ENCODE measurements at places on chromosomes 12 and 14.

DNA sequence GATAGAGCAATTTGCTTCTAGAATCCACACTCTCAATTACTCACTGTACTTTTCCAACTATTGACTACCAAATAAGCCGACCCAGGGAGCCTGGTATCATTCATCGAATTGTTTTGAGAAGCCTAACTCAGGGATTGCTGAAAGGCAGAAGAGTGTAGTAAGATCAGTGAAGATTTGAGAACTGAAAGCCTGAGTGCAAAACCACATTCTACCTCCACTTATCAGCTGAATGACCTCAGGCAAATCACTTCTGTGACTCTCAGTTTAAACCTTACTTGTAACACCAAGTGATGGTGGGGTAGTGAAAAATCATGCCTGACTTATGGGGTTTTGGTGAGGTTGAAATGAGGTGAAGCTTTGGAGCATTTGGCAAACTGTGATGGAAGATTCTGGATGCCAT is 126.1 kb upstream of the MAX start:
- no peak for DNase-seq

GRCh38 chr12:39327965-39328364 is 115.0 kb downstream of the KIF21A start:
- DNase-seq: no peak

DNA sequence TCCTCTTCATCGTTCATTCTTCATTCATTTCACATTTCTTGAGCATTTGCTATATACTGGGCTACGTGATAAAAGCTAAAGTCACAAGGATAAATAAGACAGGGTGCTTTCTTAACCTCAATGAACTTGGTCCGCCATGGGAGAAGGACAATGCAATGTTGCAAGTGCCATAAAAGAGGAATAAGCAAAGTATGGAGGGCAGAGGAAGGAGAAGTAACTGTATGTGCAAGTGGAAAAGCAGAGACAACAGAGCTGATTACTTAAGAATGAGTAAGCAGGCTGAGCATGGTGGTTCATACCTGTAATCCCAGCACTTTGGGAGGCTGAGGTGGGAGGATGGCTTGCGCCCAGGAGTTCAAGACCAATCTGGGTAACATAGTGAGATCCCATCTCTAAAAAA is 14.4 kb downstream of the AREL1 start:
- DNase-seq: no peak

DNA sequence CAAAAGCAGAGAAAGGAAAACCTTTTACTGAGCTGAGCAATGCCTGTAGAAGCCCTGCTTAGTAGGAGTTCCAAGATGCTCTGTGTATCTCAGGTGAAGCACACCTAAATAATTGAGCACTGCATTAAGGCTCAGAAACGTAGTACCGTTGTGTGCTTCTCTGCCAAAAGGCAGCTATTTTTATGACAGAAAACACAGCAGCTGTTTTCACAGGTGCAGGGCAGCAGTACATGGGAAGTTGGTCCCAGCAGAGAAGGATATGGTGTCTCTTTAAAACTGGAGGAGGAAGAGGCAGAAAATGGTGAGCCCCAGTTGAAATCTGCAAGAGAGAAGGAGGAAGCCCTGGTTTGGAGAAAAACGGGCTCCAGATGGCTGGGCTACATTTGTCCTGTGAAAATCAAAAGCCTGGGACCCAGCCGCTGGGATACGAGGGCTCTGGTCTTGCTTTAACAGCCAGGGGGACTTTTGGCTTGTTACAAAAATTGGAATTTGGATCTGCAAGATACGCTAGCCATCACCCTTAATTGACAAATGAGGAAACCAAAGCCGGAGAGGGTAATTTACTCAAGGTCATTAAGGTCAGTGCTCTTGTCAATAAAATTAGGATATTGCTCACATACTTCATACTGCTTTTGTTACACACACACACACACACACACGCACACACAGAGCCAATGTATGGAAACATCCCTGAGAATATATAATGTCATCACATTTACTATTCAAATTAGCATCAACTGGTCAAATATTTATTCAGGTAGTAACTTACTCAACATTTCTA is 27.3 kb downstream of the SPRING1 start:
- DNase-seq: no peak

GRCh38 chr12:59401862-59402261 is 194.0 kb upstream of the SLC16A7 start:
- no peak for DNase-seq

GRCh38 chr14:59123975-59124374 is 64.5 kb upstream of the DAAM1 start:
- DNase-seq: no peak

DNA sequence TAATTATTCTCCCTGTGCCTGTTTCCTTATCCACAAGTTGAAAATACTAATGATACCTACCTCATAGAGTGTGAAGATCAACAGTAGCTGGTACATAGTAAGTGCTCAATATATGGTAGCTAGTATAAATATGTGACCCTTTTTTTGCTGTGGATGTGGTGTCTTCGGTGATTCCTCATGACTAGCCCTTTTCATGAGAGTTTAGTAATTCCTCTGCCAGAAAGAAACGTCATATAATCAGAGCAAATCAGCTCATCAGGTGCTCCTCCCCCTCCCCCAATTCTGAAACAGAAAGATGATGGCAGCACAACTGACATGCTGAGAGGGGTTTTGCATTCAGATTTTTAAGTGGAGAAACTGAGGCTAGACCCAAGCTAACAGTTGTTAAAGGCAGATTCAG is 210.8 kb downstream of the SLC41A2 start:
- no peak for DNase-seq

- DNase-seq: no peak
Observed at GRCh38 chr14:61416591-61416990, 95.2 kb downstream of the PRKCH start.

DNA sequence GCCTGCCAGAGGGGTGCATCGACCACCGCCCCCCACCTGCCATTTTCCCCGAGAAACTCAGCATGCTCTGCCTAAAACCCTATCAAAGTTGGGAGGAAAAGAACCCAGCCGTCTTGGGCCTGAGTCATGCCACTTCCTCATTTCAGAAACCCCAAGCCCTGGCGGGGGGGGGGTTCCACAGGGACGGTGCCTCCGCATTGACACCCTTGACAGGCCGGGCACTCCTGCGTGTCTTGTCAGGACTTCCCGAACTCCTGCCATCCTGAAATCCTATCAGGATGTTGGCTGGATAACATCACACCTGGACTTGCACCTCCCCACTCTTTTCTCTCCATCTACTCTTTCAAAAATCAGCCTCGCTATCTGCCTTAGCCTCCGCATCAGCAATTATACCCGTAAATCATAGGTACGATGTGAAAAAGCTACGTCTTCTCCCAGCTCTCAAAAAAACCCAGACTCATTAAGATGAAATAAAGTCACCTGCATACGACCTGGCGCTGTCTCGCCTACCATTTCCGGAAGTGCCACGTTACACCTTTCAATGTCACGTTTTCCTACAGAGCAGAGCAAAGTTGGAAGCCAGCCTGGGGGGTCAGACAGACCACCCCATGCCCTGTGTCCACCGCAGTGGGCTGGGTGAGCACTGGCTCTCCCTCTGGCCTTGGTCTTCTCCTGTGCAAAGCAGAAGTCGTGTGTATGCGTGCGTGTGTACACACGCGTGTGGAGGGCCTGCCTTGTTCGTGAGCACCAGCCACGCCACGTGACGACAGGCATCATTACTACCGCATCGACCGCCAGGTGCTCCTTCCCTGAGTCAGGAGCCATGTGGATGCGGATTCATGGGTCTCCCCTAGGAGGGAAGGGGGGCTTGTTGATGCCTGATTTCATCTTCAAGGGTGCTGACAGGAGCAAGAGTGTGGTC is 96.7 kb downstream of the RFLNA start:
- no peak for DNase-seq

GRCh38 chr12:31231611-31232360 is 94.2 kb downstream of the SINHCAF start:
- no peak for DNase-seq

DNA sequence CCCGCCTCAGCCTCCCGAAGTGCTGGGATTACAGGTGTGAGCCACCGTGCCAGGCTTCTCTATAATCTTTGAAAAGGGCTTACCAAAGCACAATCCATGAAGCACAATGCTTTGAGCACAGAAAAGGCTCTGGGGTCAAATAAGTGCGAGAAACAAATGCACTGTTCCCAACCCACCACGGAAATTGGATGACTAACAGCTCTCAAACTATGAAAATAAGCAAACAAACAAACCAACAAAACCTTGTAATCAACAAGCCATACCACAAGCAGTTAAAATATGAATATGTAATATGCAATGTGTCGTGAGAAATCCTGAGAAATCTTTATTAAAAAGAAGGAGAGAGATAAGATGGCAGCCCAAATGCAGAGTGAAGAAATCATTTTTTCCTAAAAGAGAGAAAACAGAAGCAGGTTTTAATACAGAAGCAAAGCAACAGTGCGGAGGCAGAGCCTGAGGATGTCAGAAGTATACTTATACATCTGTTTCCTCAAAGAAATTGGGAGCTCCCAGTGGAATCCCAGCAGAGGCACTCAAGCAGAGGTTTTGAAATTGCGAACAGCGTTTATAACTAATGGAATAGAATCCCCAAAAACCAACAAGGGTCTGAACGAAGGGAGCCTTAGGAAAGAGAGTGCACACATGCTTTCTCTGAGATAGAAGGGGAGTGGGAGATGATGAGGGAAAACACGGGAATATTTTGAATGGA is 17.1 kb downstream of the SMCO2 start:
- DNase-seq: no peak

DNA sequence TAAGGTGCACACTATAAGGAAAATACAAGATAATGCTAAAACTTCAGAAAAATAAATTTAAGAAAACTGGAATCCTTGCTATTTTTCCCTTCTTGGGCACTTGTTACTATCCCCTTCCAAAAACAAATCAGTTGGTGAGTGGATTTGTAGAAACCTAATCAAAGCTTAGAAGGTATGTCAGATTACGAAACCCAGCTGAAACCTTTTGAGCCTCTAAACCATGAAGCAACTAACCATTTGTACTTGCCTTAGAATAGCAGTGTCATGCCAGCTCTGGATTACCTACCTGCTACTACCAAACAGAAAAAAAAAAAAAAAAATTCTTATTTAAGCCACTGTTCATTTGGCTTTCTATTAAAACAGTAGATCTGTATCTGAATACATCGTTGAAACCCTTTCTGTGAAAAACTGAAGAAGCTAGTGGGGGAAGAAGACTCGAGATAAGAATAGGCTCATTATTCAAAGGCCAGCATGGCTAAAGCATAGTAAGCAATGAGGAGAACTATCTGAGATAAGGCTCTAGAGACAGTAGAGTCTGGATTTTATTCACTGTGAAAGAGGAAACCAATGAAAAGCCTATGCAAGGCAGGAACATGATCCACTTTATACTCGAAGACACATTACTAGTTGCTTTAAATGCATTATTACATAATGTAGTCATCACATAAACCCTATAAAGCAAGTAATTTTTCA is 30.2 kb downstream of the OSBPL8 start:
- DNase-seq: no peak

DNA sequence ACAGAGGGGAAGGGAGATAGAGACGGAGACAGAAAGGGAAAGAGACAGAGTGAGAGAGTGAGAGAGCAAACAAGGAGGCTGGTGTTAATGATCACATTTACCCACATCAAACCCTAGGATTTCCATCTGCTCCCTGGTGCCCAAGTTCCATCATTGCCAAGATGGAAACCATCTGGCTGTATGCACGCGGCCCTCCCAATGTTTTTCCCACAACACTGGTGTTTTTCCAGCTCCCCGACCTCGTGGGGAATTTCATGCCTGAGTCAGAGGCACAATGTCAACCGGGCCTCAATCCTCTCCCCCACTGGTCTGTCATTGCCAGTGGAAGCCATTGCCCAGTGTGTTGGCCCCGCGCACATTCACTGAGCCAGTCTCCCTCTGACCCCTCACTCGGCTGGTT is 19.9 kb upstream of the BDKRB2 start:
- DNase-seq: peak; percentile 58

DNA sequence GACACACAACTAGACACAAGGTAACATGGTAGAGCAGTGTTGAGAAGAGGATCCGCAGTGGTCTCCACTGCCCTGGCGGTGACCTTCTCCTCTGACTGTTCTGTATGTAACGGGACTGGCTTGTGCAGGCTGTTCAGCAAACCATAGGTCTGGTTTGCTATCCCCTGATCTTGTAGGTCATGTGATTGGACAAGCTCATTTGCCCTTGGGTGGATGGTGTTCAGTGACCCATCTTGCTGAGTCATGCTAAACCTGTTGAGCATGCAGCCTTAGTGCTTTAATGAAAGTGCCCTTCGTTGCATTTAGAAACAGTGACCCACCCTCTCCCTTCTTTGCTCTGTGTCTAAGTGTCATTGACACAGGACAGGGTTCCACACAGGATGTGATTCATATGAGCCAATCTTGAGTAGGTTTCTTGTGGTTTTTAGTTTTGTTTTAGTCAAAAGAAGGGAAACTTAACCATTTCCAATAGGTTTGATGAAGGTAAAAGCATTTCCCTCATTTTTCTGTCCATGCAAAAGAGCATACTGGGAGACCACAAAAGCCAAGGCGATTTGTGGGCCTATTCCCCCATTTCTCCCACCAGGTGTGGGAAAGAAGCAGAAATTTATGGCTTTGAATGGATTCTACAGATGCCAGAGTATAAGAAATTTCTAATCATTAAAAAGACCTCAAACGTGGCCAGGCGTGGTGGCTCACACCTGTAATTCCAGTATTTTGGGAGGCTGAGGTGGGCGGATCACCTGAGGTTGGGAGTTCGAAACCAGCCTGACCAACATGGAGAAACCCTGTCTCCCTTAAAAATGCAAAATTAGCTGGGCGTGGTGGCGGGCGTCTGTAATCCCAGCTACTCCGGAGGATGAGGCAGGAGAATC is 32.6 kb upstream of the HIF1A start:
- DNase-seq: no peak

DNA sequence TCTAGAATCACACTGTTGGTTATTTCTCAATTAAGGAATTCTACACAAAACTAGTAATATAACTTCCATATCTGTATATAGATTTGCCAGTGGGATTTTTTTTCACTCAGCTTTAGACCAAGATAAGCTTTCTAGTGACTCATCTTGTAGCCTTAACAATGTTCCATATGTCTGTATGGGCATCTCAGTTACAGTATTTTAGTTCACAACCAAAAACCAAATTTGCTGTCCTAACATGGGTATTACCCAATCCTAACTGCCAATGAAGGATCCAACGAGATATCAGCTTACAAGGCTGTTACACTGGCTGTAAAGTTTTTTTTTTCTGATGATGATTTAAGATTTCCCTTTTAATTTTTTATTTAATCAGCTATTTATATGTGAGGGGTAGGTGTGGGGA is 31.5 kb upstream of the KRR1 start:
- DNase-seq: no peak

GRCh38 chr12:54975875-54976274 is 8.7 kb downstream of the TESPA1 start:
- DNase-seq: no peak
